ENCODE measurements at places on chromosomes 6 and 20. TPM values are rescaled to one million over a fixed set of nuclear protein-coding genes. Genes with fewer than 3 reads are reported as not detected.
A peak's percentile ranks its signal among the peaks of the same experiment; 100 is the strongest.

The SNPH gene
- total RNA-seq = 4.6 TPM

DNA sequence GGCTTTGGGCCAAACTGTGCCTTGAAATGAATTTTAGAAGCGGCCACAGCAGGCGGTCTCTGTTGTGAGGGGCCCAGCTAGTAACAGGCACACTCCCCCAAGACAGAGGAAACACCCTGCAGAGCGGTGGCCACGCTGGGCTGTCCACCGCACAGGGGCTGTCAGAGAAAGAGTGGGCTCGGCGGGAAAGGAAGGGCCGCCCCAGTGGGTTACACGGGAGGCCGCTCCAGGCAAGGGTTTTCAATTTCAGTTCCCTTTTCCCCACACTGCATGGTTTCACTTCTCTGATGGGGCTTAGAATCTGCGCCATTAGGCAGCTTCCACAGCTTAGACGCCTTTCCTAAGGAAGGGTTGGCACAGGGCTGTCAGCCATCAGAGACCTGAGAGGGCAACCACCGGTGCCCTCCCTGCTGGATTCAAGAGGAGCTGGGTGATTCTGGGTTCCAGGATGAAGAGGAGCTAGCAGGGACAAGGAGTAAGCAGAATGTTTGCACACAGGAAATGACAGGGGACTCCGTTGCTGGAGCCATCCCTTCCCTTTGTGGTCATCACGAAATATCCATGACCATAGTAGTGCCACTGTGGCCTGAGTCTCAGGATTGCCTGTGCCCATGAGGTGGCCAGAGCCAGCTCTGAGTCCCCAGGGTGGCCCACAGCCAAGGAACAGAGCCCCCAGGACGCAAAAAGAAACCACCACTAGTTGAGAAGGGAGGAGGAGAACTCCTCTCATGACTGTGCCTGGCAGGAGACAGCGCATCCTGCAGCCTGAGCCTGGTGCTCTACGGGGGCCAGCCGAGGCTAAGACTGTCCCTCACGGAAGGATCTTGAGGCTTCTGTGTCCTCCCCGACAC lies 282.7 kb downstream of the NRN1 start:
- peak; percentile 25 for DNase-seq

The AGPAT1 gene
- 58.1 TPM for total RNA-seq

GRCh38 chr6:42140756-42141602 lies 1.4 kb downstream of the C6orf132 start:
- no peak for DNase-seq

DNA sequence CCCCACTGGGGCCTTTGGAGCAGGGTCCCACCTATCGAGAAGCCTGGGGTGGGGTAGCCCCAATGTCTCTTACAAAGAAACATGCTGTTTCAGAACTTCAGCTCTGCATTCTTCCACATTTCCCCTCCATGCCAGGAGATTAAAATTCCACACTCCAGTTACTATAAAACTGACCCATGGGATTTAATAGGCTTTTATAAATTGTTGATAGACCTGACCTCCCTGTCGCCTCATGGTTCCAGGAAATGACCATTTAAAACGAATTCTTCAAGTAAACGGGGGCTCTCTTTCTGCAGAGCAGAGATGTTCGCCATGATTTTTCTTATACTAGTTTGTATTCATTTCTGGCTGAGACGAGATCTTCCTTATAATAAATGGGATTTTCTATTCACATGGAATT lies 19.3 kb downstream of the RIN2 start:
- no peak for DNase-seq

DNA sequence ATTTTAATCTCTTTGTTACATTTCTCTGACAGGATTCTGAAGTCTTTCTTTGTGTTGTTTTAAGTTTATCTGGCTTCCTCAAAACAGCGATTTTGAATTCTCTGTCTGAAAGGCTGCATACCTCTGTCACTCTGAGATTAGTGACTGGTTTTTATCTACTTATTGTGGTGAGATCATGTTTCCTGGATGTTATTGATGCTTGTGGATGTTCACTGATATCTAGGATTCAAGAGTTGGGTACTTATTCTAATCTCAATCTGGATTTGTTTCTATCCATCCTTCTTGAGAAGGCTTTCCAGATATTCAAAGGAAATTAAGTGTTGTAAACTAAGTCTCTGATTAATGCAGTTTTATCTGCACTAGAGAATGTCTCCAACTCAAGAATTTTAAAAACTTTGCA lies 1076.1 kb upstream of the ADGRB3 start:
- no peak for DNase-seq

GRCh38 chr6:22530506-22530905 lies 38.9 kb upstream of the HDGFL1 start:
- no peak for DNase-seq

GRCh38 chr20:17530153-17530552 lies 1.0 kb downstream of the BFSP1 start:
- no peak for DNase-seq

The RSPH9 gene
- 0.24 TPM for total RNA-seq

DNA sequence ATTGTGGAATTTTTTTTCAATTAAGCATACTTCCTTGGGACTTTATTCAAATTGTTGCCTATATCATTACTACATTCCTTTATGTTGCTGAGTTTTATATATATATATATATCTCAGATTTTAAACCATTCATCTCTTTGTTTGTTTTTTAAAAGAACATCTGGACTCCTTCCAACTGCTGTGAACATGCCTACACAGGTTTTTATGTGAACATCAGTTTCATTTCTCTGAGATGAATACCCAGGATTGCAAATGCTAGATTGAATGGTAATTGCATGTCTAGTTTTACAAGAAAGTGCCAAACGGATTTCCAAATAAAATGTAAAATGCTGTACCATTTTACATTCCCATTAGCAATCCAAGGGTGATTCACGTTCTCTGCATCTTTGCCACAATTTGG lies 1289.3 kb downstream of the HACE1 start:
- DNase-seq = no peak

Measured in left cardiac atrium (tissue), 4 donors.